ENCODE measurements at places on chromosomes 3 and 15.
A peak's percentile ranks its signal among the peaks of the same experiment; 100 is the strongest.

GRCh38 chr15:90402223-90402622, 14.2 kb downstream of the IQGAP1 start:
- DNase-seq = peak; percentile 74

- DNase-seq = no peak
Measured at GRCh38 chr3:170256597-170256996, 34.4 kb downstream of the PRKCI start.

GRCh38 chr3:24763393-24763792, 268.7 kb upstream of the THRB start:
- peak; percentile 22 for DNase-seq

DNA sequence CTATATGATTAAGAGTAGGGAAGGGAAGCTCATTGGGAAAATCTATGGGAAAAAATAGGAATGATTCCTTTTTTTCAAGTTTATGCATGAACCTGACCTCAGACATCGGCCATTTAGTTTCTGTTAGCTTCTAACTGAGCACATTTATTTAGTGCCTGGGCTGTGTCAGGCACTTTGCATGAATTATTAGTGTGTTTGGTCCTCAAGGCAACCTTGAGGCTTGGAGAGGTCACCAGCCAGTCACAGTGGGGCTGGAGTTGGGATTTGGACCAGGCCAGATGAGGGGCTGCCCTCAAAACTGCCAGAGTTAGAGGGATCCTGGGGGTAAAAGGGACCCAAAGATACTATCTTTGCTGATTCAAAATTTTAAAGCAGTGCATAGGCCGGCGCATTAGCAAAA, 8.1 kb downstream of the SIAH2 start:
- no peak for DNase-seq

DNA sequence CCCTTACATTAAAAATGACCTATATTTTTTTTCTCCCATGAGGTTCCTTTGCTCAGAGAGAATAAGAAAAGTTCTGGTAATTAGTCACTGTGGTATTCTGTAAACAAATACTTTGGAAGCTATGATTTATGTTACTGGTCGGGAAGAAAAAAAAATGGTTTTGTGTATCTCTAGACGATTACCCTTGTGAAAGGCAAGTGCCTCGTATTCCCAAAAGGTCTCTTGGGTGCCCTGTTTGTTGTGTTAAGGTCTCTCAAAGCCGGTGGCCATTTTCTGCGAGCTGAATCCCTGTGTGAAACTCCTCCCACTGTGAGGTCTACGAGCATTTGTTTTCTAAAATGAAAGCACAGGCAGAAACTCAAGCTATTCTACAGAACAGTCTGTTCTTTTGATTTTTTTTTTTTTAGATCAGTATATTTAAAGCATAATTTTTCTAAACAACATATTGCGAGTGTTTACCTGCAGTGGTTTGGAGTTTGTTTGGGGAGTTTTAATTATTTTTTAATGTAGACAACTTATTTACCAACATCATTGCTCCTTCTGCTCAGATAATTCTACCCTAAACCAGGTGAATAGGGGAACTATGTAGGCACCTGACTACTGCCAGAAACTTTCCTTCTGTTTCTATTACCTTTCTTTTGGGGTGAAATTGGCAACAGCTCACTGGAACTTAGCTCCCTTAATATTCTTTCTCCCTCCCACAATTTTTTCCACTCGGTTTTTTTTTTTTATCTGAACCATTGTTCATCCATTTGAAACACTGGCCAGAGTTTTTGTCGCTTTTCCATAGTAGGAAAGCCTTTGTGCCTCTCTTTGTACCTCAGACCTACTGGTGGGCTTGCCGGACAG, 44.0 kb downstream of the ZBTB38 start:
- DNase-seq = no peak

GRCh38 chr15:67100801-67101581, 35.6 kb downstream of the SMAD3 start:
- no peak for DNase-seq

GRCh38 chr3:120931593-120931992, 23.6 kb downstream of the STXBP5L start:
- no peak for DNase-seq

- no peak for DNase-seq
Measured at GRCh38 chr3:126112531-126113237, 28.8 kb upstream of the SLC41A3 start.

- no peak for DNase-seq
Measured at GRCh38 chr15:61921093-61921492, 139.2 kb downstream of the VPS13C start.

GRCh38 chr3:10438902-10439610, 66.3 kb downstream of the ATP2B2 start:
- DNase-seq = no peak

DNA sequence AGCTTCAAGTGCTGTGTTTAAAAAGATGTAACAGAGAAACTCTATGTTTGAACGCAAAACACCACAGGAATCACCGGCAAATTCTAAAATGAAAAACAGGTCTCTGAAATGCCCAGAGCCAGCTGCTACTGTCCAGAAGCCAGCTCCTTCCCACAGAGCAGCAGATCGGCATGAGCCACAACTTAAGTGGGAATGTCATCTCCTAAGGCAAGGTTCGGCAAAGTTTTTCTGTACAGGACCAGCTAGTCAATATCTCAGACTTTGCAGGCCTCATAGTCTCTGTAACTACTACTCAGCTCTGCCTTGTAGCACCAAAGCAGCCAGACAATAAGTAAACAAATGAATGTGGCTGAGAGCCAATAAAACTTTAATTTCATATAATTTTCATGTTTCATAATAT, 4.9 kb downstream of the PLOD2 start:
- DNase-seq = no peak

DNA sequence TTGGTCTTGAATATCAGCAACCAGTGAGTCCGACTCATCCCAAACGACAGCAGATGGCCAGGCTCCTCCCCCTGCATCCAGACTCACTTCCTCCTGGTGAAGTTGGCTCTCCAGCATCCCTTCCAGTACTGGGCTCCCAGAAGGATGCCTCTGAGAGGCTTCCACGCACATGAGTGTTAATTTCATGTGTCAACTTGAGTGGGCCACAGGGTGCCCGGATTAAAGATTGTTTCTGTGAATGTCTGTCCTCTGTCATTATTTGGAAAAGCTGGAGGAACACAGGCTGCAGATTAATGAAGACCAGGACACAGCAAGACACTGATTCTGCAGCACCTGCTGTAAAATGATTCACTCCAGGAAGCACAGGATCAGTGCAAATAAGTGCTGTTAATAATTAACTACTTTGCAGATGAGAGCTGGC, 99.8 kb downstream of the ATP10A start:
- DNase-seq = peak; percentile 65

DNA sequence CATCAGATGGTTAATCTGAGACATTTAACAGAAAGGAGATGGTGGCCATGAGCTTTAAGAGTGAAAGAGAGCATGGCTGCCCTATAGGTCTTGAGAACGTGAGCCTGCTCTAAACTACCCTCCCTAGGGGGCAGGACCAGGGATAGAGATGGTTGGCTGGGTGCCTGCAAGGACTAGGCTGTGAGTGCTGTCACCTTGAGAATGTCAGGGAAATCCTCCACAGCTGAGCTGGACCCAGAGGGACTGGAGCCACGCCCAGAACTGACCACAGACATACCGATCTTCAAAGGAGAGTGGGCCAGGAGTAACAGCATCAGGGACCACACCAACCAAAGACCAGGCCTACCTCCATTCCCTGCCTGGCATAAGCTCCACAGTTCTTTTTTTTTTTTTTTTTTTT, 53.6 kb upstream of the UBE2E1 start:
- peak; percentile 82 for DNase-seq

- DNase-seq = no peak
Measured at GRCh38 chr15:39834256-39834655, 51.6 kb upstream of the FSIP1 start.

DNA sequence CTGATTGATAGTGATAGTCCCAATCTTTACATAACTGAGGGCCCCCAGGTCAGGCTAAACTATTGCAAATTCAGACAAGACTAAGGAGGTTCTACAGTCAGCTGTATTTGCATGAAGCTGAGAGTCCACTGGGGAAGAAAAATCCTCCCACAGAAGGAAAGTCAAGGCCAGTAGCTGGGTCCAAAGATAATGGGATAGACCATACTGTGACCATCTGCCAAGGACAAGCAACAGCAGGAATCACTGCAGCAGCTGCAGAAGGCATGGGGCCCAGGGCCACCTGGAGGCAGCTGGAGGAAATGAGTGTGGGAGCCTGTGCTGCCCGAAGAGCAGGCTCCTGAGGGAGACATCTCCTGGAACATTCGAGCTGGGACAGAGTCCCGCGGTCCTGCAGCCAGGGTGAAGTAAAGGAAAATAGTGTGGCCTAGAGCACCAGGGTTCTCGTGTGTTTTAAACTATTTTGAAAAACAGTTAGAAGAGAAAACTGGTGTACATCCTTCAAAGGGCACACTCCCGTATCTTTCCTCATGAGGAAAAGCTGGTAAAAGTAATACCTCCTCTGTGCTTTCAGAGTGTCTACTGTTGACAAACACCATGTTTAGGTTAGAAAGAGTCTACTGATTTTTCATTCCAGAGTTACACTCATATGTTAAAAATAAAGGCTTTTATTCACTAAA, 13.2 kb upstream of the TMEM212 start:
- DNase-seq = peak; percentile 75

DNA sequence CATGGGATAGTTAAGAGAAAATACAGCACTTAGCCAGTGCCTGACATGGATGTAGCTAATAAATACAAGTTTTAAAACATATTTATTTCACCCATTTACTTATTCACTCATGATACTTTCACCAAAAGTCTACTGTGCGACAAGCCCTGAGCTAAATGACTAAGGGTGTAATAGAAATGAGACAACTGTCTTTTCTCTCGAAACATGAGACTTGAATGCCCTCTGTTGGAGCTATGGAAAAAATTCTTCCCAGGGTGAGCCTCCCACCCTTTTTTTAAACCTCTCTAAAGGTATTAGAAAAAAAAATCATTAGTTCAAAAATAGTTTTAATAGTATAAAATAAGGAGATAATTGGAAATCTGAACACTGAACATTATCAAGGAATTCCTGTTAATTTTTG, 24.3 kb upstream of the RPL14 start:
- DNase-seq = no peak

- no peak for DNase-seq
Measured at GRCh38 chr3:53728606-53729005, 117.6 kb downstream of the CHDH start.

- DNase-seq = no peak
Measured at GRCh38 chr3:182544542-182544941, 248.8 kb upstream of the ATP11B start.

DNA sequence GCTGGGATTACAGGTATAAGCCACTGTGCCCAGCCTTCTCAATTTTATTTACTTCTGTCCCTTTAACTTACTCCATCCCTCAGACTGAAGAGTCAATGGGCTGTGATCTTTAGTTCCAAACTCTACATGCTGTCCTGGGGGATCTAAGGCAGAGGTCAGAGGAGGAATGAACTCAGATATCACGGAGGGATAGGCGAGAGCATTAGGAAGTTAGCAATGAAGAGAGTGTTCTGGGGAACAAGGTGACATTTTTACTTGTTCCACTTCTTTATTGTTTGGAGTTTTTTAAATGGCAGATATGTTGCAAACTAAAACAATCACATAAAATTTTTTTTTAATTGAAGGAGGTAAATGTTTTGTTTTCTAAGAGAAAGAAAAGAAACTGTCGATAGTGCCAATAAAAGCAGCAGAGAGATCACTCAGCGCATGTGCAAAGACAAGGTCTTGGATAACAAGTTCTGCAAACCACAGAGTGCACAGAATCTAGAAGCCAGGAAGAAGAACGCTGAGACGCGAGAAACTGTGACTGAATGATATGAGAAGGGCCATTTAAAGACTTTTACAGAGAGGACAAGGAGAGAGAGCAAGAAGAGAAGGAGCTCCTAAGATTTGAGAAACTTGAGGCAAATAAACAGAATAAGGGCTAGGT, 10.8 kb upstream of the CA12 start:
- DNase-seq = no peak

DNA sequence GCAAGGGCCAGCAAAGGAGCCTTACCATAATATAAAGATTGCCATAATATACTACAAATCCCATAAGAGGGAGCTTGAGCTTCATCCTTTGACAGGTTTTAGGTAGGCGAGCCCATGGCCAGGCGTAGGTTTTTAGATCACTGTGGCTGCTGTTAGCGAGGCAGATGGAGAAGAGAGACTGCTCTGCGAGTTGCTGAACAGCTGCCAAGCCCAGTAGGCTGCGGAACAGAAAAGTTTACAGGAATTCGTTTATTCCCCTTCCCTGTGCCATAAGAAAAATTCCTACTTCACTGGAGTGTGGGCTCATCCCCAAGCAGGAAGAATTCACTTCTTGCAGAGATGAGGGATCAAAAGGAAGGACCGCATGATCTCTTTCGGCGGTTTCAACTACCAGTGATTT, 30.5 kb downstream of the TMED3 start:
- DNase-seq = no peak

- DNase-seq = peak; percentile 71
Measured at GRCh38 chr3:14203521-14204079, 25.0 kb downstream of the LSM3 start.

GRCh38 chr3:38270606-38271005, 5.0 kb downstream of the SLC22A13 start:
- DNase-seq = no peak
